ENCODE measurements at places on chromosomes 6 and 20. TPM values are rescaled to one million over a fixed set of nuclear protein-coding genes. Genes with fewer than 3 reads are reported as not detected.

- DNase-seq = no peak
These were observed 587 bp upstream of the BTN3A1 start for GRCh38 chr6:26401389-26401986.

The IRAK1BP1 gene
- total RNA-seq = 0.64 TPM

DNA sequence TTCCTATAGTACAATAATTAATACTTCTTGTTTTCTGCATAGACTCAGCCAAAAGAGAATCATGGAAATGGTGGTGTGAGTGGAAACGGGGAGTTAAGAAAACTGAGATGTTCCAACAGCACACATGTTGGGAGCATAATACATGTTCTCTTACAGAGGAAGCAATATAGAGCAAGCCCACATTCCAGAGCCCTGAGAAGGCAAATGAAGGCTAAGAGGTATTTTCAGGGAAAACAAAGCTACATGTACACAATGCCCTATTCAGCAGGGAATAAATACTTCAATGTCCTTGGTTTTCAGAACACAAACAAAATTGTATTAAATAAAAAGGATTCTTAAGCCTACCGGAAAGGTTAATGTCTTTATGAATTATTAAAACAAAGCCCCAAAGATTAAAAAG, 35.1 kb upstream of the SMIM8 start:
- no peak for DNase-seq

The PGBD1 gene
- total RNA-seq = 2.6 TPM

GRCh38 chr6:85620308-85620707, 22.4 kb downstream of the SYNCRIP start:
- no peak for DNase-seq

The NAA20 gene
- total RNA-seq = 64.2 TPM

Data from psoas muscle (tissue), 8 donors.